Hypothalamus (tissue), 51 donors: ENCODE measurements at places on chromosomes 7 and 10.
A peak's percentile ranks its signal among the peaks of the same experiment; 100 is the strongest.

GRCh38 chr10:34732926-34733325 lies 82.2 kb downstream of the PARD3 start:
- DNase-seq, result no peak

GRCh38 chr10:93267521-93267920 lies 193.8 kb downstream of the CYP26A1 start:
- DNase-seq, result no peak

- no peak for DNase-seq
Observed at GRCh38 chr7:35839860-35840854, 39.3 kb downstream of the SEPTIN7 start.

GRCh38 chr7:119900996-119901672 lies 371.8 kb upstream of the KCND2 start:
- DNase-seq, result peak; percentile 23

DNA sequence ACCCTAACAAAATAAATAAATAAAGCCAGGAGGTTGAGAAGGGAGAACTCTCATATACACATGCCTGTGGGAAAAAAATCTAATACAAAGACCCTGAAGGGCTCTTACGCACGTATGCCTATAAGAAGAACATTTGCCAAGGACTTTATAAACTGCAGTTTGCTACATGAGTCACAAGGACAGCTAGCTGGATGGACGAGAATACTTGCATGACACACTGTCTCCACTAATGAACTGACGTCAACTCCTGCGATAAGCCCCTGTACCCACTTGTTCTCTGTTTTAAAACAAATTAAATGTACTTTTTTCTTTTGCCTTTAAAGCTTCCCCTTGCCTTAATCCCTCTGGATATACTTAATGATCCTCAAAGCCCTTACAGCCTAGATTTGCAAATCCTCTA lies 374.6 kb upstream of the GHITM start:
- DNase-seq, result no peak

DNA sequence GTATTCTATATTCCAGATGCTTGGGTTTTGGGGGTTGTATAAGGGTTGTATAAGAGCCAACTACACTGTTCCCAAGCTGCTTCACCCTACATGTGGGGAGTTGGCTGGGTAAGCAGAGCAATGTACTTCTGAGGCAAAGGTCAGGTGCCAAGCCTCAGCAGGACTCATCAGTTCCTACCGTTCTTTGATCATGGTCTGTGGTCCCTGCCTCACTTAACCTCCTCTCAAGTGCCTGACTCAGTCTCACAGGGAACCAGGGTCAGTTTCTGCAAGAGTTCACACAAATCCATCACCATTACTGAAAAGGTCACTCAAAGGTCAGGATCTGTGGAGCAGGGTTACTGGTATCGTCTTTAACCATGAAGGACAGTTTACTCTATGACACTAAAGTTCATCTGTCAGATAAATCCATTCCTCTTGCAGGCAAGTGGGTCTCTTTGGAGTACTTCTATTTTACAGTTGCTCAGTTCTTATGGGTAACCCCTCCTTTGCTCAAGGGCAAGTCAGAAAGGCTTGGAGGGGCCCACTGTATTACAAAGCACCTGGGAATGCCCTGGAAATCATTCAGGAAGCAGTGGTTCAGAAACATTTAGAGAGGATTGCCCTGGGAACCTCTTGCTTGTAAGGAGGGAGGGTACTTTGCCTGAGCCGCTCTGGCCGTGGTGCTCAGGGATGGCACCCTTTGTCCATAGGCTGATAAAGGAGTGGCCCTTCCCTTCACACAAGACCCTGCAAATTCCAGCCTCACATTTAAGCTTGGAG lies 184.3 kb upstream of the CDCA7L start:
- DNase-seq, result no peak

GRCh38 chr7:144020340-144020739 lies 20.2 kb downstream of the OR6B1 start:
- no peak for DNase-seq

- no peak for DNase-seq
Observed at GRCh38 chr10:103504181-103504783, 10.8 kb downstream of the NEURL1 start.

DNA sequence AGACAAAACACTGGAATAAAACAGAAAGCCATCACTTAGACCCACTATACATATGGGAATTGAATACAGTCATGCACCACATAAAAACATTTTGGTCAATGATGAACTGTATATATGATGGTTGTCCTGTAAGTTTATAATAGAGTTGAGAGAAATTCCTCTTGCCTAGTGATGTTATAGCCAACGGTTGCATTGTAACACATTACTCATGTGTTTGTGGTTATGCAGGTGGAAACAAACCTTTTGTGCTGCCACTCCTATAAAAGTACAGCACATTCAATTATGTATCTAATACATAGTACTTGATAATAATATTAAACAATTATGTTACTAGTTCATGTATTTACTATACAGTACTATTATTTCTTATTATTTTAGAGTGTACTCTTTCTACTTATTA lies 381.2 kb upstream of the MBL2 start:
- no peak for DNase-seq

DNA sequence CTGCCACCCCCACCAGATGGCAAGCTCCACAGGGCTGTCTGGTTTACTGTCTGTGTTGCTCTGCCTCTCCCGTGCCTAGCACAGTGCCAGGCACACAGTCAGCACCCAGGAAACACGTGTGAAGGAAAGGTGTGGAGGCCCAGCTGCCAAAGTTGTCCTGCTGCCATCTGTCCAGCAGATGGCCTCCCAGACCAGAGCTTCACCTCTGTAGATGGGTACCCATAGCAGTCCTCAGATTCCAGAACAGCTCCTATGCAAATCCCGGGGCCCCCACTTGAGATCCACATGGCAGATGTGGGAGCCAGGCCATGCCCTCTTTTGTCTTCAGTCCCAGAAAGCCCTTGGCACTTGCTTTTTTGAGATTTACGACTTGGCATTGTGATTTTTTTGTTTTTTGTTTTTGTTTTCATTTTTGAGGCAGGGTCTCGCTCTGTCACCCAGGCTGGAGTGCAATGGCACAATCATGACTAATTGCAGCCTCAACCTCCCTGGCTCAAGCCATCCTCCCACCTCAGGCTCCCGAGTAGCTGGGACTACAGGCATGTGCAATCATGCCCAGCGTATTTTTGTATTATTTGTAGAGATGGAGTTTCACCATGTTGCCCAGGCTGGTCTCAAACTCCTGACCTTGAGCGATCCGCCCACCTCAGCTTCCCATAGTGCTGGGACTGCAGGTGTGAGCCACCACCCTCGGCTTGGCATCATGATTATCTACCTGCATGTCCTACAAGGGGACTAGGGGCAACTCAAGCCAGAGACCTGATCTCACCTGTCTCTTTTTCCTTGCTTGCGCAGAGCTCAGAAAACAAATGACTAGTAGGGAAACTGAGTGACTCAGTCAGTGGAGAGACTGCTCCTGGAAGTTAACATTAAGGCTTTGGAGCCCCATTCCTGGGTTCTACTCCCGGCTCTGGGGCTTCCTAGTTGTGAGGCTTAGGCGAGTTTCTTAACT lies 16.9 kb upstream of the PALD1 start:
- peak; percentile 21 for DNase-seq

DNA sequence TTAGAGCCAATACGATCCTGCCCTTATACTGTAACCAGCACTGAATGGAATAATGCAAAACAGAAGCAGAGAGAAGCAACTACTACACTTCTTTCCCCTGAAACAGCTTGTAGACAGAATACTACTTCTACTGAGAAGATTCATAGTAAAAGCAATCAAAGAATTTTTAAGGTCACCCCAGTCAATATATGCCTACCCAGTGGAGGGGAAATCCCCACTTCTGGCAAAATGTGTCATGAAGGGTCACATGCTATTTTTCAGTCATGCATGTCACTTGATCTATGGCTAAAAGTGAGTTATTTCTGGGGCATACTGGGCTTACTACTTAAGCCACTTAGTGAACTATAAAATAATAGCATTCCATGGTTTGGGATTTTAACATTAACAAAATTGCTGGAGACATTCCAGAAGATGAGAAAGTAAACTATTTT lies 25.6 kb downstream of the IRF5 start:
- DNase-seq, result no peak

GRCh38 chr10:16742165-16742960 lies 74.9 kb downstream of the RSU1 start:
- DNase-seq, result no peak

- no peak for DNase-seq
Observed at GRCh38 chr7:135770139-135770710, 21.6 kb upstream of the FAM180A start.

GRCh38 chr7:30862995-30863705 lies 48.5 kb upstream of the AQP1 start:
- no peak for DNase-seq

- no peak for DNase-seq
Observed at GRCh38 chr7:12570534-12571461, at the start of gene SCIN. Gene SCIN (plus strand): TSS chr7:12570720. CDS start chr7:12570787, 67 bp downstream.

DNA sequence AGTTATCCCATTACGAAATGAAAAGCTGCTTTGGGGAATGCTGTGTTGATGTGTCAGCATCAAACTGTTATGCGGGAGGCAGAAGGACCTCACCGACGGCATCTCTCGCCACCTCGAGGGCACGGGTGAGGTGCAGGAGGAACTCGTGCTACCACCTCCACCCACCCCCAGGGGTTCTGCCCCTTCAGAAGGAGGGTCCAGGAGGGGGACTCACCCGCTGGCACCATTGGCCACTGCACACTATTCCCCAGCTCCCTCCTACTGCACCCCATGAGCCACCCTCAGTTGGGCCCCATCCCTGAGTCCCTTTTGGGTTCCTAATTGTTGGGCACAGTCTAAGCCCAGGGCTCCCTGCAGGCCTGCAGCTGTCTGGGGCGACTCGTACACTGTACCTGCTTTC lies 236.6 kb downstream of the PTPRN2 start:
- DNase-seq, result no peak

DNA sequence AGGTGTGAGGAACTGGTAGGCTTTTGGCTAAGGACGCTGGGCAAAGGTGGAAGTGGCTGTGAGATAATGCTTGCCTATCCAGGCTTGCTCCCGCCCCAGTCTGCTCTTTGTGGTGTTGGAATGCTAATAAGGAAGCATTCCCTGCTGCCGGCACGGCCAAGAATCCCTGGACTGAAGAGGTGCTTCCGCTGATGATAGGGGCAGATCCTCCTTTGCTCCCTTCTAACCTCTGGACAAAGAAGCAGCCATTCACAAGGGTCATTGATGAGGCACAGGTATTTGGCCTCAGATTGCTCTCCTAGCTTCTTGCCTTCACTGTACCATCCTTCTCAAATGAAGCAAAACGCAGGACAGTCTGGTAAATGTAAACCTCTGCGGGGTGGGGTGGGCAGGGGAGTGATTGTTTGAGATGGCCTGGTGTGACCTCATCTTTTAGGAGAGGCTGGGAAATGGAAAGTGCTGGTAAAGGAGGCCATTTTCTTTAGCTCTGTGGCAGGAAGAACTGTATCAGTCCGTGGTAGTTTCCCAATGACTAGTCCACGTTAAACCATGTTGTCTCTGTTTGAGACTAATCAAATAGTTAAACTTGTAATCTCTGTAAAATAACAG lies 1.7 kb downstream of the PGAM1 start:
- DNase-seq, result no peak

DNA sequence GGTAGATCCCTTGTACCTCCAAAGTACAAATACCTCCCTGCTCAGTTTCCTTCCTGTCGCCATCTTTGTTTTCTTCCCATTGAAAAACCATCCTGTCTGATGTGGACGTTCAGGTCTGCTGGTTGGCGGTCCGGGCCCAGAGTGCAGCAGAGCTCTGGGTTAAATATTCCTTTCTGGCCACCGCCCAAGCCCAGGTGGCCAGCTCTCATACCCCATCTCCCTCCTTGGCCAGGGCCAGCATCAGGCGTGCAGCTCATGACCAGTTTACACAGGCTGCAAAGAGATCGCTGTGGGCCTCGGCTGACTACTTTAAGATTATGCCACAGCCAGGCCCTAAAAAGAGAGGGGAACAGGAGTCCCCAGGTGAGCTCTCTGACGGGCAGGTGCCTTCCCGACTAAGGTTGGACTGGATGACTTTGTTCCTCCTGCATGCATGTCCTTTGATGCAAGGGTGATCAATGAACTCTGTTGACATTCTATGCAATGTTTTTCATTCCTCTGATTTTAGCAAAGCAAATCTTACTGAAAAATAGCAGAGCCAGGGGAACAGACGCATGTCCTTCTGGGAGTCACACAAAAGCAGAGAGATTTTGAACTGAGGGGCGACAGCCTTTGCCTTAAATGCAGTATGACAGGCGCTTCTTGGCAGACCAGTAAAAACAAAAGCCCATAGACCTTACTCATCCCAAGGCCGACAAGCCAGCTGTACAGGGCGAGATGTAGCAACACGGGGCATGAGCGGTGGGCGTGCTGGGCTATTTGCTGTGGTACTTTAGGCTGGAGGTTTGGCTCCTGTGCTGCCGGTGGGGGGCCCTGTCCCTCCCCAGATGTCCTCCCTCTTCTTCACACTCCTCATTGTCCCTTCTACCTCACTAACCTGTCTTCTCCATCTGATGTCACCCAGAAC lies 33.3 kb upstream of the SH2B2 start:
- DNase-seq, result no peak

GRCh38 chr7:129225931-129226572 lies 1.2 kb downstream of the AHCYL2 start:
- no peak for DNase-seq

- DNase-seq, result no peak
Observed at GRCh38 chr10:17394854-17395253, 59.5 kb downstream of the ST8SIA6 start.

GRCh38 chr10:61662794-61663259 lies at the start of gene CABCOCO1:
Gene CABCOCO1 (plus strand): TSS chr10:61662929. CDS start chr10:61662973, 44 bp downstream.
- DNase-seq, result peak; percentile 81

- no peak for DNase-seq
Observed at GRCh38 chr10:19970717-19971116, 154.5 kb downstream of the PLXDC2 start.

DNA sequence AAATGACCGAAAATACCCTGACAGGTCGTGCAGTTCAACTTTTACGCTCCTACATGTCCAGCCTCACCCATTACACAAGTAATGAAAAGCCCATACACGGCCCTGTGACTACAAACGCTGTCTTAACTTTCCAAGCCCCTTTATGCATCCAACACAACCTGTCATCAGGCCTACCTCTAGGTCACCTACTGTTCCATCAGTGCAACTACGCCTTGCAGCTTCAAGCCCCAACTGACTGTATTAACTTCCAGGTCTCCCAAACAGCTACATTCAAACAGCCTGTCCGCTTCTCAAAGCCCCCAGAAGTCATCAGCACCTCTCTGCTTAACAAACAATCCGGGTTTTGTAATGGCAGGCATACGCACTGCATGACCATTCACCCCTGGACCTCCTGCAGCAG lies 19.2 kb downstream of the ZNF107 start:
- no peak for DNase-seq

- DNase-seq, result no peak
Observed at GRCh38 chr7:148142660-148143248, 447.8 kb upstream of the C7orf33 start.

DNA sequence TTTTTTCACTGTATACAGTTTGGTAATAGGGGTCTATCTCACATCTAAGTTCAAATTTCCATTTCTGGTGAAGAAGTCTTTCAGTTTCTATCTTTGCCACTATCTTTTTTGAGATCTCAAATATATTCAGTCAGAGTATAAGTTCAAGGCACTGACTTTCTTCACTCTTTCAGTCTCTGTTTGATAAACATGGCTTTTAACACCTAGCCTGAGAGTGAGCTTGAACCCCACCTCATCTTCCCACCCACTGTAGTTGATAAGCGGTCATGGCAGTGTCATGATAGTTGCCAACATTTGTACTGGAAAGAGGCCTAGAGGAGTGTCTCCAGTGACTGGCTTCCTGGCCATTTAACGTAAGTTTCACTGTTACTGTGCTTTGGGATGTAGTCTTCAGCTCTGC lies 41.2 kb upstream of the AGR3 start:
- DNase-seq, result no peak
